Endodermal cell (in vitro differentiated cells): ENCODE measurements at places on chromosomes 2 and 18. TPM values are rescaled to one million over a fixed set of nuclear protein-coding genes. Genes with fewer than 3 reads are reported as not detected.

The DUSP19 gene
- total RNA-seq = 1.7 and 2.2 TPM in 2 replicates

The SERPINB4 gene
- total RNA-seq = 0.24 and 0.54 TPM in 2 replicates

The DSG4 gene
- total RNA-seq = not detected in 2 replicates

The GCG gene
- total RNA-seq = not detected in 3 replicates

The TRAPPC12 gene
- total RNA-seq = 57.7 to 112 TPM (median 98.2 TPM) in 3 replicates

The AQP12A gene
- not detected in 2 replicates for total RNA-seq

The SLC8A1 gene
- 4.3 and 4.7 TPM in 2 replicates for total RNA-seq

The SOWAHC gene
- 11.1 and 12.0 TPM in 2 replicates for total RNA-seq

The GAD1 gene
- total RNA-seq = 10.5 to 17.6 TPM (median 12.8 TPM) in 3 replicates

The SCN9A gene
- total RNA-seq = 0.35 and 0.45 TPM in 2 replicates

DNA sequence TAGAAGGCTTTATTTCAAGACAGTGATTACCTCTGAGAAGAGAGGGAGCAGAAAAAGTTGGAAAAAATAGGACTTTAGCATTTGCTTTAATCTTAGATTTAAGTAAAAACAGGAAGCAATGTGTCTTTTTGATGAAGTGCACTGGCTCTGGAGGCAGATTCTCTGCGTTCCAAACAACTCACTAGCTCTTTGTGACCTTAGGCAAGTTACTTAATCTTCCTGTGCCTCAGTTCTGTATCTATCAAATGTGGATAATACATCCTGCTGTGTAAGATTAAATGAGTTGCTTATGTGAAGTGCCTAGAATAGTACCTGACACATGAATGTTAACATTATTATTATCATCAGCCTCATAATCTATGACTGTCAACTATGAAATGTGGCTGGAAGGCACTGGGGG, 42.3 kb downstream of the RPRD1A start:
- H3K4me1 ChIP-seq = no peaks in the 10 kb centered on the region
- H3K4me3 ChIP-seq = no peak overlapping the region
- no peak for DNase-seq
- peaks cover 68% of the 10 kb centered on the region for H3K36me3 ChIP-seq

GRCh38 chr2:46181789-46182530, 115.2 kb upstream of the EPAS1 start:
- H3K4me1 ChIP-seq = no peaks in the 10 kb centered on the region
- no peak overlapping the region for H3K27ac ChIP-seq
- no peaks in the 10 kb centered on the region for H3K36me3 ChIP-seq
- DNase-seq = no peak
- H3K4me3 ChIP-seq = no peak overlapping the region

- H3K4me3 ChIP-seq = no peak overlapping the region
- no peaks in the 10 kb centered on the region for H3K4me1 ChIP-seq
- no peaks in the 10 kb centered on the region for H3K36me3 ChIP-seq
- peaks cover 5% of the 10 kb centered on the region for H3K27me3 ChIP-seq
- no peak overlapping the region for H3K27ac ChIP-seq
These were observed 69.7 kb downstream of the DCC start for GRCh38 chr18:52409727-52410126.

DNA sequence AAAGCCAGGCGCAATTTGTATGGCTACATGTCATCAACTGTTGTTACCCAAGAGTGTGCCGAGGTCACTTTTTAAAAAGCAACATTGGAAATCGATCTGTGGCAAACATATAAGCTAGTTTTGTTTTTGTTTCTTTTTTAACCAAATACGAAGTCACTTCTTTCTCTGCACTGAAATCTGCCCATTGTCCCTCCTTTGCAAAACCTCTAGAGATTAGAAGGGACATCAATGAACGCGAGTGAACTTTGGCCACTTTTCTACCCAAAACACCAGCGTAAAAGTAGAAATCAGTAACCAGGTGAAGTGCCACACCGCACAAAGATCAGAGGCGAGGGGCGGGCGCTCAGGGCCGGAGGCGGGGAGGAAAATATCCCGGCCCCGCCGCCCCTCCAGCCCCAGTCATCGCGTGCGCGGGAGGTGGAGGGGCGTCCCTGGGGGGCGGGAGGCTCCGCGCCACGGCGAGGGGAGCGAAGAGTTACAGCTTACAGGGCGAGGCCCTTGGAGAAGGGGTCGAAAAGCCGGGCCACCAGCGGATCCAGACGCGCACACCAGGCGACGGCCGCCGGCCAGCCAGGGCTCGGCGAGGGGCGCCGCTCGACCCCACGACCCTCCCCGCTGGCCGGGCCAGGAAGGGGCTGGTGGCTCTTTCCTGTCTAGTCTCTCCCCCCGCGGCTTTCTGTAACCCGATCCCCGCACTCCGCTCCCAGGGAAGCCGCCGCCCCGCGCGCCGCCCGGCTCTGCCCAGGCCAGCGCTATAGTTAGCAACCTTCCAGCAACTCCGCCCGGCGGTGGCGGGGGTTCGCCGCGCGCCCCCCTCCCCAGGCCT, 993 bp downstream of the RBMS1 start:
- no peaks in the 10 kb centered on the region for H3K27me3 ChIP-seq
- peak; percentile 96 for DNase-seq
- peaks cover 4% of the 10 kb centered on the region for H3K4me1 ChIP-seq
- peak overlapping the region; percentile 99 for H3K4me3 ChIP-seq
- no peaks in the 10 kb centered on the region for H3K36me3 ChIP-seq

GRCh38 chr2:157874997-157875640, 1.0 kb downstream of the ACVR1 start:
- H3K27me3 ChIP-seq = no peaks in the 10 kb centered on the region
- no peaks in the 10 kb centered on the region for H3K36me3 ChIP-seq
- H3K27ac ChIP-seq = no peak overlapping the region
- peak; percentile 77 for DNase-seq
- peaks cover 7% of the 10 kb centered on the region for H3K4me1 ChIP-seq

DNA sequence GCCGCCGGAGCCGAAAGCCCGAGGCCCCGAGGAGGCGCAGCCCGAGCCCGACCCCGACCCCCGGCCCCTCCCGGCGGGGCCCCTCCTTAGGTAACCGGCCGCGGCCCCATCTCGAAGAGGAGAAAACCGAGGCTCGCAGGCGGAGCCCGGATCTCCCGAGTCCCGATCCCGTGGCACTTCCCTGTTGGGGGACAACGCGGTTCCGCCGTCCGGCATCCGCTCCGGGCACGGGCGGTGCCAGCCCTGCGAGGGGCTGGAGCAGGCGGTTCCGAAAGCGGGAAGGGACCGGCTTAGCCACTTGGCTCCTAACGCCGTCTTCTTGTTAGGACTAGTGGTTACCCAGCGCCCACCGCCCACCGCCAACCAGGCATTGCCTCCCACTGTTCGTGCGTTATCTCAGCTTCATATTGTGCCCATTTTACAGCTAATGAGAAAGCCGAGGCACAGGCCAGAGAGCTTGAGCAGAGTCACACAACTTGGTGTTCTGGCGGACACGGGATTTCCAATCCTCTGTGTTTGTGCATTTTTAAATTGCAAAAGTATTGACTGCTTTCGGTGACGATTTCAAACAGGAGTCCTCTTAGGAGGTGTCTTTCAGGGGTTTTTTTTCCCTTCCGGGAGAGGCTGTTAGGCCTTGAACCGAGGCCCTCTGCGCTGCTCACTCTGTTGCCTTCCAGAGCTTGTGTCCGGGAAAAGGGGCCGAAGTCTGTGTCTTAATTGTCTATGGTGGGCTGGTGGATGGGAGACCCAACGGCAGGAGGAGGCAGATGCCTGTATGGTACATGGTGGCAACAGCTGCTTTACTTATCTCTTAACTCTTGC, 562 bp downstream of the CENPA start:
- peak overlapping the region; percentile 83 for H3K4me3 ChIP-seq
- H3K27ac ChIP-seq = no peak overlapping the region
- peak; percentile 73 for DNase-seq
- peaks cover 27% of the 10 kb centered on the region for H3K36me3 ChIP-seq
- H3K27me3 ChIP-seq = no peaks in the 10 kb centered on the region
- H3K4me1 ChIP-seq = no peaks in the 10 kb centered on the region

DNA sequence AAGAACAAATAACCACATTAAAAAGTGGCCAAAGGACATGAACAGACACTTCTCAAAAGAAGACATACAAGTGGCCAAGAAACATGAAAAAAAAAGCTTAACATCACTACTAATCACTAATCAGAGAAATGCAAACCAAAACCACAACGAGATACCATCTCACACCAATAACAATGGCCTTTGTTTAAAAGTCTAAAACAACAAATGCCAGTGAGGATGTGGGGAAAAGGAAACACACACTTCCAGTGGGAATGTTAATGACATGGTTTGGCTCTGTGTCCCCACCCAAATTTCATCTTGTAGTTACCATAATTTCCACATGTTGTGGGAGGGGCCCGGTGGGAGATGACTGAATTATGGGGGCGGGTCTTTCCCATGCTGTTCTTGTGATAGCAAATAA, 147.1 kb downstream of the GALNT1 start:
- no peaks in the 10 kb centered on the region for H3K36me3 ChIP-seq
- H3K27me3 ChIP-seq = no peaks in the 10 kb centered on the region
- H3K27ac ChIP-seq = no peak overlapping the region

- no peak overlapping the region for H3K4me3 ChIP-seq
- no peaks in the 10 kb centered on the region for H3K27me3 ChIP-seq
- no peak overlapping the region for H3K27ac ChIP-seq
These were observed 13.0 kb downstream of the RRM2 start for GRCh38 chr2:10135296-10136089.

DNA sequence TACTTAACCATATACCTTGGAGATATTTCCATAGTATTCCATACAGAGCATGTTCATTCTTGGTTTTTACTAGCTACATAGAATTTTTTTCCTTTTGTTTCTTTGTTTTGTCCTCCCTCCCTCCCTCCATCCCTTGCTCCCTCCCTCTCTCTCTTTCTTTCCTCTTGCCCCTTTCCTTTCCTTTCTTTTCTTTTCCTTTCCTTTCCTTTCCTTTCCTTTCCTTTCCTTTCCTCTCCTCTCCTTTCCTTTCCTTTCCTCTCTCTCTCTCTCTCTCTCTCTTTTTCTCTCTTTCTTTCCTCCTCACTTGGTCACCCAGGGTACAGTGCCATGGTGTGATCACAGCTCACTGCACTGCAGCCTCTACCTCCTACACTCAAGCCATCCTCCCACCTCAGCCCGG, 28.3 kb downstream of the RPL37A start:
- H3K27me3 ChIP-seq = no peaks in the 10 kb centered on the region
- no peak overlapping the region for H3K27ac ChIP-seq
- no peaks in the 10 kb centered on the region for H3K4me1 ChIP-seq
- H3K36me3 ChIP-seq = no peaks in the 10 kb centered on the region

DNA sequence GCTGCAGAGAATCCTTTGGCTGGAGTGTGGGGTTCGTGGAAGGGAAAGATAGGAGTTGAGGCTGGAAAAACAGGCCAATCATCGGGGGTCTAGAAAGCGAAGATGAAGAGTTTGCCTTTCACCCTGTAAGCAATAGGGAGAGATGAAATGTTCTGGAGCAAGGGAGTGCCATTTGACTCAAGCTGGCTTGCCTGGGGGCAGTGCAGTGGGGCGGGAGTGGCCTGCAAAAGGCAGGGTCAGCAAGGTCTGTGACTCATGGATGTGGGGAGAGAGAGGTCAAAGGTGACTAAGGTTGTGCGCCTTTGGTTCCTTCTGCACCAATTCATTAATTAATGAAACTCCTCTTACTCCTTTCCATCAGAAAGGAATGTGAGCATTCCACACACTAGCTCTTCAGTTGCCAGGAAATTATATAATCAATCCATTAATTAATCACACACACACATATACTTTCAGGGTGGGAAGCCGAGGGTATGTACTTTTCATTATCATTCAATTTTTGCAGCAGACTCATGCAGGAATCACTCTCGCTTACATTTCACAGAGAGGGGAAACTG, 227.6 kb downstream of the MYCN start:
- no peak overlapping the region for H3K4me3 ChIP-seq
- peak; percentile 50 for DNase-seq
- peaks cover 6% of the 10 kb centered on the region for H3K4me1 ChIP-seq
- H3K27ac ChIP-seq = peak overlapping the region; percentile 97

- no peak overlapping the region for H3K27ac ChIP-seq
- H3K4me1 ChIP-seq = no peaks in the 10 kb centered on the region
- no peaks in the 10 kb centered on the region for H3K27me3 ChIP-seq
- no peak for DNase-seq
- H3K4me3 ChIP-seq = no peak overlapping the region
- no peaks in the 10 kb centered on the region for H3K36me3 ChIP-seq
These were observed 303.4 kb upstream of the NCKAP5 start for GRCh38 chr2:133871545-133872209.

GRCh38 chr2:218990612-218991011, 2.6 kb downstream of the CRYBA2 start:
- H3K4me1 ChIP-seq = peaks cover 4% of the 10 kb centered on the region
- H3K4me3 ChIP-seq = no peak overlapping the region
- H3K27ac ChIP-seq = no peak overlapping the region
- H3K36me3 ChIP-seq = no peaks in the 10 kb centered on the region
- H3K27me3 ChIP-seq = peaks cover 100% of the 10 kb centered on the region
- no peak for DNase-seq

DNA sequence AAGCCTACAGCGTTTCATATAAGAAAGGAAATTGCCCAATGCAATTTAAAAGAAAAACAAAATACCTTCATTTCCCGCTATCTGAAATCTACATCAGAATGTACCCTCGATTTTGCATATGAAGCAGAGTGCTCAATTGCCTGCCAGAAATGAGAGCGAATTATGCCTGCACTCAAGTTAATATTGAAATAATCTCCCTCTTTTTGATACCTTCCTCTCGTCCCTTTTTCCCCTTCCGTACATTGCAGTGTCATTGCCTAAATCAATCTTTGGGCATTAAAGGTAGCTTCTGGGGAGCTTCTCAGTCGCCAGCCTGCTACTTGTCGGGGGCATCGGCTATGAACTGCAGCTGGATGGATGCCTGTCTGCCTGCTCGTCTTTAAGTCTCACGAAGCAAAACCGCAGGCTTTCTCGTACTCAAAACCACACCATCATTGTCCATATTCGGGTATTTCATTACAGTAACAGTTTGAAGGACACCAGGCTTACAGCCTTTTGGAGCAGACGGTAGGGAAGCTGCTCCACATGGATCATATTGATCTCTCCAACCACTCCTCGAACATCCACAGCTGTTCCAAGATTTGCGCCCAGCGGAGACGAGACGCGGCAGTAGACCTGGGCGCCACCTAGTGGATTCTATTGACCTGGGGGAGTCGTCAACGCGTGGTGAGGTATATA, 64.0 kb upstream of the HNRNPA3 start:
- H3K36me3 ChIP-seq = no peaks in the 10 kb centered on the region
- H3K27ac ChIP-seq = no peak overlapping the region
- peak overlapping the region; percentile 84 for H3K4me3 ChIP-seq
- H3K27me3 ChIP-seq = peaks cover 28% of the 10 kb centered on the region

DNA sequence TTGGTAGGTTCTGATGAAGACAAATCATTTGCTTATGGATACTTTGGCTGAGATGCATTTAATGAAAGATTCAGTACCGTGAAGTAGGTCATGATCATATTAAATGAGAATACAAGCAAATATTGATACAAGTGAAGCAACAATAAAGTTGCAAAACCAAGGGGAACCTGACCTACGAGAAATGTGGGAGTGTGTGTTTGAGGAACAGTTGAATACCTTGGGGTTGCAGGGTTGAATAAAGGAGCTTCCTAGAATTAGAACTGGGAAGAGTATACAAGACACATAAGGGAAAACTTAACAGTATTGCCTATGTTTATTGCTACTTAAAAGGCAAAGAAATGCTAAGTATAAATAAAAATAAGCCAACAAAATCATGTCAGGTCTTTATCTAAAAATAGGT, 702.9 kb downstream of the ERBB4 start:
- DNase-seq = no peak
- H3K27ac ChIP-seq = no peak overlapping the region
- H3K4me3 ChIP-seq = no peak overlapping the region
- no peaks in the 10 kb centered on the region for H3K4me1 ChIP-seq

GRCh38 chr2:99827296-99827999, 314.9 kb downstream of the AFF3 start:
- no peaks in the 10 kb centered on the region for H3K36me3 ChIP-seq
- peaks cover 2% of the 10 kb centered on the region for H3K4me1 ChIP-seq
- DNase-seq = no peak
- H3K4me3 ChIP-seq = no peak overlapping the region

GRCh38 chr2:234164493-234165413, 114.3 kb downstream of the SPP2 start:
- no peak for DNase-seq
- H3K27ac ChIP-seq = no peak overlapping the region
- peaks cover 5% of the 10 kb centered on the region for H3K4me1 ChIP-seq
- no peaks in the 10 kb centered on the region for H3K27me3 ChIP-seq
